Stimulated activated CD8-positive, alpha-beta memory T cell treated with anti-CD3 and anti-CD28 coated beads, Interleukin-2, amount 100 ng/mL, for 1 hour (primary cell): ENCODE measurements at places on chromosomes 12 and 14.

DNA sequence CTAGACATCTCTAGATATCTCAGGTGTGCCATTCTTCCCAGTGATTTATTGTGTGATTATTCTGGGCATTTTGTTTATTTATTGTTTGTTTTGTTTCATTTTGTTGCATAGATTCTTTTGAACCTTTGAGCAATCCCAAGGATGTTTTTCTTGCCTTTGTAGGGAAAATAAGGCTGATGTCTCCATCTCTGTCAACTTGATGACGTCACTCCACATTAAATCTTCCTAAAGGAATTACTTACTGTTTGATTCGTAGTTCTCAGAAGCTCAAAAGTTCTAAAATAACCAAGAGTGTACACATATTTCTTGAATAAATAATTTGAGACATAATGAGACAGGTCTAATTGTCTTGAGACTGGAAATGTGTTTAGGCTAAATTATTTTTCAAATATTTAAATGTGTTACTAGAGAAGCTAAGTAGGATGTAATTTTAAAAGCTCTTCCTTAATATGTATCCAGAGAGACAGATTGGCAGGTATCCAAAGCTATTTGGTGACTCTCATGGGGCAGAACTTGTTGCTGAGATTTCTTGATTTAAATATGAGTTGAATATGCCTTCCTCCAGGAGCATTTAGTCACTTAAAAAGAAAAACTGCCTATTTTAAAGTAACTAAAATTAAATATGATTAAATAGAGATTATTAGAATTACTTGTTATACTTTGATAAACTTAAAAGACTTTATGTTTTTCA is 128.7 kb downstream of the CNTN1 start:
- DNase-seq: no peak

DNA sequence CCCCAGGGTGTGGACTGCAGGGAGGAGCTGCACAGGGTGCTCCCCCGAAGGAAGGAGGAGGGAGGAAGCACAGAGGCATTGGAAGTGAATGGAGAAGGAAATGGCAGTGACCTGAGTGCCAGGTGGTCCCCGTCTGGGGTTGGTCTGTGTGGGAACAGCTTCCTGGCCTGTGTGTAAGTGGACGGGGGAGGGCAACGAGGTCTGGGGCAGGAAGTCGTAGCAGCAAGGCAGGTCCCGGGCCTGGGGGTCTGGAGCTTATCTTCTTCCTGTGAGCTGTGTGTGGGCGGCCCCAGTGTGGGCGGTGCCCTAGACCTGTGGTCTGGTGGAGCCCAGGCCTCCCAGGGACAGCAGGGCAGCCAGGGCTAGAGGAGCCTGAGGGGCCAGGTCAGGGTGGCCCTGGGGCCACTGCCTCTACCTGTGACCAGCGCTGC is 382.1 kb downstream of the TMEM121 start:
- DNase-seq: no peak

DNA sequence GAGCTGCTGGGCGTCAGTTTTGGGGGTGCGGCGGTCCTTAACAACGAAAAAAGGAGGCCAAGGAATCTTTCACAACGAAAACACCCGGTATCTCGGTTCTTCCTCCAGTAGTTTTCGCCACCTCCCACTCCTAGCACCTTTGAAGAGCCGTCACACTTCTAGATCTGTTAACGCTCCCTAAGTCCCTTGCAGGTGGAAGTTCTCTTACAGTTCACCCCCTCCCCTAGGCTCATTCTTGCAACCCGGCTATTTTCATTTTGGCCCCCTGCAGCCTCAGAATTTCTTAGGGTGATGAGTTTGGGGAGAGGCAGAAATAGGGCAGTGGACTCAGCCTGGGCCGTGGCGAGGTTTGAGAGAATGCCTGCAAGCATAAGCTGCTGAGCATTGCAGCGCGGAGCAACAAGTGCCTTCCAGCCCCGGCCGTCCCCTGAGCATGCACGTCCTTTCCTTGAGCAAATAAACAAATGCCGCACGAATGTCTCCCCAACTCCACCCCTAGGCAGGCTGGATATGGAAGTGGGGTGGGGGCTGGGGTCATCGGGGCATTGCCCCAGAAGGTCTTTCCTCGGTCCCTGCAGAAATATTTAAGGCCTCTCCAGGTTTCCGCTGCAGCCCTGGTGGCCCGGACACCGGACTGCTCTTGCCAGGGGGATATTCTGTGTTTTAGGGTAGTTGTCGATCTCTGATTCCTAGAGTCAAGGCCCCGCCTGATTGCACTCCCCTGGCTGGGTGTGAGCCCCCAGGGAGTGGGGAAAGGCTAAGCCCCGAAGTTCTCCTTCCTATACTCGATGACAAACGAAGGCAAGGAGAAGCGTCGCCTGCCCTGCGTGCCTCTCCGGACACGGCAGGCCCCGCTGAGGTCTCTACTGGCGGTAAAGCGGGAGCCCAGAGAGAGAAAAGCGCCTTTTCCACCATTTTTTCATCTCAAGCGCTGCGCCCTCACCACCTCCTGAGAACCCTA is 1.6 kb downstream of the RFX4 start:
- no peak for DNase-seq

DNA sequence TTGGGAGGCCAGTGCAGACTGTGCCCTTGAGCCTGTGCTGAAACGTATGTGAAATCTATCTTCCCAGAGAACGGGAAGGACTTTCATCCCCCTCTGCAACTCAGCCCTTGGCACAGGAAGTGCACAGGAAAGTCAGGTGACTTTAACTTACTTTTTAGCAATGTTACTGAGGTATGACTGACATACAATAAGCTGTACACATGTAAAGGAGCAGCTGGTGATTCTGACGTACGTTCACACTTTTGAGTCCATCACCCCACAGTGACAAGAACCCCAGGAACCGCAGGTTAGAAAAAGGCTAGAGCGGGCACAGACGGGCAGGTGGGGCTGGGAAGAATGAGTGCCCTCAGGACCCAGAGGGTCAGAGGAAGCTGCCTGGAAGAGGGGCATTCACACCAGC is 48.0 kb downstream of the ARL6IP4 start:
- DNase-seq: no peak

DNA sequence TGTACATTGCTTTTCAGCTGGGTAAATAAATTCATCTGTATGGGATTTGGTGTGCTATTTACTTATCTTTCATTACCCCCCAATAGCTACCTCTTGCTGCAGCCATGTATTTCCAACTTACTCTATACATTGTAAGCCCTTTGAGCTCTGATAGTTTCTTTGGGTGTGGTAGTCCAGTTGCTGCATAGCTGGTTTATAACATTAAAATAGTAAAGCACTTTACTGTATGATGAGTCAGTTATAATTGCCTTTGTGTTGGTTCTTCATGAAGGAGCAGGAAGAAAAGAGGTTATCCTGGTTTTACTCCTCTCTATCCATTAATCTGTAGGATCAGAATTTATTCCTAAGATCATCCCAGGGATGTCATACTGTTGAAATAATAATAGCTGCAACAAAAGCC is 15.7 kb downstream of the TBC1D30 start:
- no peak for DNase-seq

DNA sequence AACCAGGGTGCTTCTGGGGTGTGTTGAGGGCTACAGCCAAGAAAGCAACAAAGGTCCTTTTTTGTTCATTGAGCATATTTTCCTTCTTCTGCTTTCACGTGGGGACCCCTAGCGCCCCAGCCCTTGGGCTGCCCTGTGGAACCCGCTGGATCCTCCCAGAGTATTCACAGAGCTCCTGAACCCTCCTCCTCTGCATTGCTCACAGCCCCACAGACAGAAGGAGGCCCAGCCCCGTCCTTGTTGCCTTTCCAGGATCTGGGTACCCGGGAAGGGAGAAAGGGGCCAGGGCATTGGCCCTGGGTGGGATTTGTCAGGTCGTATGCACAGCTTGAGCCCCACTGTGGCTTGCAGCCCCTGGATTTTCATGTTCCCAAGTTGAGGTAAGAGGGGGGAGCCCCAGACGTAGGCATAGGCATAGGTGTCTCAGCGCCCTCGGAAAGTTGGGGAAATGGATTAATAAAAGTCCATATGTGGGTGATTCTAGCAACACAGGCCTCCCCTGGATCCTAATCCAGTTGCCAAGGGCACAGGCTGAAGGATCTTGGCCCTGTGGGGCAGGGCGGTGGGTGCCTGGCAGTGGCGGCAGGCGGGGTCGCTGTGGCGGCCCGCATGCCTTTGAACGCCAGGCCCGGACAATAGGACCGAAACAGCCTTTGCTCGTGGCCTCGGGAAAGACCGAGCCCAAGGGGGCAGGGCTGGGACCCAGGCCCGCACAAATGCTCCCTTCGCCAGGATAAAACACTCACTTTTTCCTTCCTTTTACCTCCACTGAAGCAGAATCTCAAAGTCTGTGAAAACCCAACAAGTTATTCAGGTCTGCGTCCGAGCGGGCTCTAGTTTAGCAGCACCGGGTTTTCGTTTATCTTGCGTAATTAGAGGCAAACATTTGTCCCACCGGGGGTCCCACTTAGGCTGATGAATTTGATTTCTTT is 3.0 kb upstream of the HOXC10 start:
- DNase-seq: no peak

DNA sequence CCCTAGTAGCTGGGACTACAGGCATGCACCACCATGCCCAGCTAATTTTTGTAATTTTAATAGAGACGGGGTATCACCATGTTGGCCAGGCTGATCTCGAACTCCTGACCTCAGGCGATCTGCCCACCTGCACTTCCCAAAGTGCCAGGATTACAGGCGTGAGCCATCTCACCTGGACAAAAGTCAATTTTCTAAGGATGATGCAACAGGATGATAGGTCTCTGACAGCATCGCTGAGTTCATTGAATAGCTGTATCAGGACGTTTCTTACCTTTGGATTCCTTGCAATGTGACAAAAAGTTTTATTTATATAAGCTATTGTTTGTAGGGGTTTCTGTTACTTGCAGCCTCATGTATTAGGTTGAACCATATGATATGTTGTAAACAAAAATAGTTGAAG is 55.5 kb upstream of the PCED1B start:
- DNase-seq: no peak

GRCh38 chr14:92589213-92589852 is 75.8 kb downstream of the RIN3 start:
- no peak for DNase-seq

DNA sequence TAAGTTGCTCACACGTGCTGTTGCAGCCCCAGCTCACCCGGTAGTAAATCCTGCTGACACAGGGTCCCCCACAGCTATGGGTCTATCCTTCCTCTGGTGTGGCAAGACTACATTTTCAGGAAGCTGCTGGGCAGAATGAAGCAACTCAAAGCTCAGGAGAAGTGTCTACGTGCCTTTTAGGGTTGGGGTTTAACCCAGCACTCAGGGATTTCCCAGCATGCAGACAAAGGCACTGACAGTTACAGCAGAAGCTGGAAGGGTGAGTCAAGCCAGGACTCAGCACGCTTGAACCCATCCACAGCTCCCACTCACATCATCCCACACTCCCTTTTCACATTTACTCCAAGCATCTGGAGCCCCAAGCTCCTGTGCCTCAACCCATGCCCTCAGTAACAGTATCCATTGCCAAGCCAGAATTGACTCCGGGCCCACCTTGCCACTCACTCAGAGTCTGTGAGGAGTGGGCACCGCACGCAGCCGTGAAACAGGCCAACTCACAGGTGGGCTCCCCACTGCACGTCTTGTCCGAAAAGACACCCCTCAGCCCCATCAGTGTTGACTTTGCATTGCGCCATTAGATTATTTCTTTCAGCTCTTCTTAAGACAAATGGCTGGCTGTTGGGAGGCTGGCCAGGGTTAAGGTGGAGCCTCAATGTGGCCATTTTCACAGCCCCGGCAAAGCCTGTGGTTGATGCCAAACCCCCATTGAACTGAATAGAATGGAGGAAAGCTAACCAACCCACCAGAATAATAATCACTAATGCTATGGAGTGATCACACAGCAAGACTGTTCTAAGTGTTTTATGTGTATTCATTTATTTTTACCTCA is 59.6 kb downstream of the ZFP36L1 start:
- no peak for DNase-seq

DNA sequence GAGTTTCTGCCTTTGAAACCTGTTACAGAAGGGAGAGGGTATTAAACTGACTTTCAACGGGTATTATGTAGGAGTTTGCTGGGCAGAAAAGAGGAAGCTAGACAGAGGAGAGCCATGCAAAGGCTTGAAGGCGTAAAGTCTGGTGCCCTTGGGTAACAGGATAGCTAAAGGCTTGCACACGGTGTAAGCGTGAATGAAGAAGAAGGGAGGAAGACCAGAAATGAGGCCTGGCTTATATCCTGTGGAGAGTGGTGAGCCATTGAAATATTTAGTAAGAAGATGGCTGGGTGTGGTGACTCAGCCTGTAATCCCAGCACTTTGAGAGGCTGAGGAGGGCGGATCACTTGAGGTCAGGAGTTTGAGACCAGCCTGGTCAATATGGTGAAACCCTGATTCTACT is 22.6 kb downstream of the SUDS3 start:
- DNase-seq: no peak

DNA sequence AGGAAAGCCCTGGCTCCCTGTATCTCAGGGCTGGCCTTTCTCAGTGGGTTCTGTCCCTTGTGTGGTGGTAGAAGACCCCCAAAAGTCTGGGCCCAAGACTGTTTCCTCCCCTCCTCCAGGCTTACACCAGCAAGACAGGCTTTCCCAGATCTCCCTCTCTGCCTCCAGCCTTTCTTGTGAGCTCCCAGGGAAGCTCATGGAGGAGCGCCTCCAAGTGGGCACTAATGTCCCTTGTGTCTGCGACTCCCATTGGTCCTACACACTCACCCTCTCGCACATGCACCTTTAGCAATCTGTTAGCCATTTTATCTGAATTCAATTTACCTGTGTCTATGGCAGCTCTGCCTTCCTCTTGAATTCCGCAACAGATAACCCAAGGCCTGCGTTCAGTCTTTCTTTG is 251.1 kb upstream of the CAND1 start:
- DNase-seq: no peak

- DNase-seq: no peak
Observed at GRCh38 chr12:45980540-45980939, 9.8 kb downstream of the SCAF11 start.

GRCh38 chr12:131916306-131917138 is 12.6 kb upstream of the PUS1 start:
- DNase-seq: no peak

DNA sequence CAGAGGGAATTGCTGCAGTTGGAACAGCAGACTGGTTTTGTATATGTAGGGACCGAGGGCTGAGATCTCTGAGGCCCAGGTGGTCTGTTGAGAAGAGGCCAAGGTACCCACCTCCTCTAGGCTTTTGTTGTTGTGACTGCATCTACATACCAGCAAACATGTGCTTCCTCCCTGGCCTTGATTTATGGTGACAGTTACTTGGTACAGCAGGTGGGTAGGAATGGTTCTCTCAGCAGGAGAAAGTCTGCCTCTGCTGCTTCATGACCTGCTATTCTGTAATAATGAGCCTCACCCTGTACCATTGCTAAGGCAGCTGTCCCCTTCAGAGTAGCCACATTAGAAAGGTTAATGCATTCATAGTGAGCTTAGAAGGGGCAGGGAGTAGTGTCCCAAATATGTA is 196.7 kb upstream of the PELI2 start:
- DNase-seq: no peak

GRCh38 chr12:55024575-55024974 is 4.8 kb downstream of the NEUROD4 start:
- no peak for DNase-seq
